ENCODE measurements at places on chromosomes 2 and 18.

DNA sequence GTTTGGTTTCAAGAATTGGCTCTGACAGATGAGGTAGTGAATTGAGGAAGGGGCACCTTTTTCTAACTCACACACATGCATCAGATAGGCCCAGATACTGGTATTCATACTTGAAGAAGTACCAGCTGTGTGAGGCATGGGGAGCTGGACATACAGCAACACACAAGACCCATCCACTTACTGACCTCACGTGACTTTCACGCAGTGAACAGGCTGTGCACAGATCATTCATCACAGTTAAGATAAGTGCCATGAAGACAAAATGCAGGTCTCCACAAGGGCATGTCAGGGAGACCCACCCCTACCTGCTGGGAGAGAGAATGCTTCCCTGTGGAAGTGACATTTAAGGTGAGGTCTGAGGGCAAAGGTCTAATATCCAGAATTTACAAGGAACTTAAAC, 38.6 kb downstream of the SP110 start:
- no peak for DNase-seq

DNA sequence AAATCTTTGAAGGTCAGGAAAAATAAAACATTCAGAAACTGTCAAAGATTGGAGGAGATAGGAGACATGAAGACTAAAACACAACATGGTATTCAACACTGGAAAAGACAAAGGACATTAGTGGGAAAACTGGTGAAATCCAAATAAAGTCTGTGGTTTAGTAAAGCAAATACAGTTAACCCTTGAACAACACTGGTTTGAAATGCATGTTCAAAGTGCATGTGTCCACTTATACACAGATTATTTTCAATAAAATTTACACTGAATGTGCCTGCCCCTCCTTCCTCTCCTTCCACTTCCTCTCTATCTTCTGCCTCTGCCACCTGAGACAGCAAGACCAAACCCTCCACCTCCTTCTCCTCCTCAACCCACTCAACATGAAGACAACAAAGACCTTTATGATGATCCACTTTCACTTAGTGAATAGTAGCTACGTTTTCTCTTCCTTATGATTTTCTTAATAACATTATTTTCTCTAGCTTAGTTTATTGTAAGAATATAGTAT, 14.5 kb downstream of the OLA1 start:
- no peak for DNase-seq

GRCh38 chr2:40218679-40219078, 233.2 kb downstream of the SLC8A1 start:
- peak; percentile 42 for DNase-seq

- peak; percentile 43 for DNase-seq
These were observed 22.7 kb downstream of the BCL11A start for GRCh38 chr2:60530660-60531281.

DNA sequence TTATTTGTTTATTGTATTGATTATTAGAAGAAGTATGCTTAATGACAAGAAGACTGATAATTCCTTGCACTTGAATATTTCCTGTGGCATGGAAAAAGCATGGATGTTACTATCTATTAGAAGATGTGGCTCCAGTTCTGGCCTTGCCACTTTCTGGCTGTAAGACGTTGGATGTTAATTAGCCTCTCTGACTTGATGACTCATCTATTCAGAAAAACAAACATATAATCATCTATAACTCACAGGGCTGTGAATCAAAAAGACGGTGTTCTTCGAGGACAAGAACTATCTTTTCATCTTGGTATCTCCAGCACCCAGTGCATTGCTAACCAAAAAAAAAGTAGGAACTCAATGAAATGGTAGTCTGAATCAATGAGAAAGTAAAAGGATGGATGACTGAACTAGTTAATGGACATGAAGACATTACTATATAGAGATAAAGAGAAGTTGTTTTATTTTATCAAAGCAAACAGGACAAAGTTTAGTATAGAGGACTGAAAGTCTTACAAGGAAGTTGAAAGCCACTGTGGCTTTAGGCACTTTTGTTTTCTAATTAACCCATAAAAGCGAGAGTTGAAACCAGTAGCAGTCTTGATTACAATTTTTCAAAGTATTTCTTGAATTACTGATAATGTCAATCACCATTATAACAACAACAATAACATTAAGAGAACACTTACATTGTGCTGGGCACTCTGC, 145.3 kb downstream of the RND3 start:
- DNase-seq, result peak; percentile 28

DNA sequence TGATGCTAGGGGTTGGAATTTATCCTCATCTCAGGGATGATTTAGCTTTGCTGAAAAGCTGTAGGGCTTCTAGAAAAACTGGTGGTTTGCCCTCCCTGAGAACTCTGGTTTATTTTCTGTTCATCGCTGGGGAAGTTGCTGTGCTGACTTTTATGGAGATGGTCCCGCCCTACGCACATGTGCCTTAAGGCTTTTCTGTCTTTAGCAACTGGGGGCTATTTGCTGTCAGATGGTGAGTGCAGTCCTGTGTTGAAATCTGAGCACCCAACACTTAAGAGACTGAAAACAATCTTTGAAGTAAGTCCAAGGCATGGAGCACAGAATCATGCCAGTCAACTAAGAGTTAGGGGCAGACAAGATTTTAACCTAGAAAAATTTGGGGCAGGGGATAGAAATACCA, 2148.4 kb upstream of the CELF4 start:
- DNase-seq, result no peak

- no peak for DNase-seq
These were observed 351.9 kb downstream of the LRRTM1 start for GRCh38 chr2:79952616-79953015.
